Epithelial cell of proximal tubule (primary cell): ENCODE measurements at places on chromosomes 1 and 21.
A peak's percentile ranks its signal among the peaks of the same experiment; 100 is the strongest.

DNA sequence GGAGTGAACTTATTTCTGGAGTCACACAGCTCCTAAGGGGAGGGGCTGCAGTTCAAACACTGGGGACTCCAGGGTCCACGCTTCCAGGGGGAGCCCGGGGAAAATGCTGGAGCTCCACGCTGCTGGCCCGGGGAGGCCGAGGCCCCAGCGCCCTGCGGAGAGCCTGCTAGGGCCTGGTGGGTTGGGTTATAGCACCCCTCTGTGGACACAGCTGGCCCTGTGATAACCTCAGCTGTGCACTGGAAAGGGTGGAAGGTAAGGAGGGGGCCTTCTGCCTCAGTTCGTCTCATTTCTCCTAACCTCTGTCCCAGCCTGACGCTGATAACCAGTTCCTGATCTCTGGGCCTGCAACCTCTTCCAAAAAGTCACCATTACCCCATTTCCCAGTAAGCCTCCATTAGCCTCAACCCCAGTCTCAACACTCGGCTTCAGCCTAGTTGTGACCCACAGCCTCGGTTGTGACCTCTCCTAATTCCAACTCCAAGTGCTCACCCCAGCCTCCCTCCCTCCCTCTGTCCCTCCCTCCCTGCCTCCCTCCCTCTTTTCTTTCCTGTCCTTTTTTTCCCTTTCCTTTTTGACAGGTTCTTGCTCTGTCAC, 7.1 kb downstream of the NBL1 start:
- DNase-seq = no peak

GRCh38 chr1:37083603-37084002, 49.3 kb upstream of the GRIK3 start:
- DNase-seq = no peak

DNA sequence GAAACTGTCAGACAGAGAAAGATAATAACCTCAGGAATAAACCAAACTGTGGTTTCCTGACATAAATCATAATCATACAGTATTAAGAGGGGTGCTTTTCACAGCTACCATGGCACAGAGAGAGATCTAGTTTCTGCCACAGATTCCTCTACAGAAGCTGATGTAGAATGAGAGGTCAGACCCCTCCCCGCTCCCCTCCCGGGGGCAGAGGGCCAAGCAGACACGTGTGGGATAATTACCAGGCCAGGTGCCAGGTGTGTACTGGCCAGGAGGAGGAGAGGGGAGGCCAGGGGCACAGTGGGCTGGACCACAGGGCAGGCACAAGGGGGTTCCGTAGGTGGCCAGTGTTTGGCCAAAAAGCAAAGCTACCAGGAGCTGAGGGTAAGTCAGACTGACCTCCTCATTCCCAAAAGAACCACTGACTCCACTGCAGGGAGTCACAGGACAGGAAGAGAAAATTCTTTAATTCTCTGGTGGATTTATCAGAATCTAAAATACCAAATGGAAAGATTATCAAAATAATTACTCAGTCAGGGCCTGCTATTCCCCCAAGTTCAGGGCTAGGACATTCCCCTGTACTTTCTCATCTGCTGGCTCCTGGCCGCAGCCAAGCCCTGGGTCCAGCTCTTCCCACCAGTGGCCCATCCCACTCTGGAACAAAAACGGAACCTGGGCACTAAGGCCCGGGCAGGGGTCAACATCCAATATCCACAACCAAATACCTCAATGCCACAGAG, 30.0 kb downstream of the C2CD2 start:
- no peak for DNase-seq

GRCh38 chr1:185207980-185208602, 51.1 kb downstream of the SWT1 start:
- no peak for DNase-seq

DNA sequence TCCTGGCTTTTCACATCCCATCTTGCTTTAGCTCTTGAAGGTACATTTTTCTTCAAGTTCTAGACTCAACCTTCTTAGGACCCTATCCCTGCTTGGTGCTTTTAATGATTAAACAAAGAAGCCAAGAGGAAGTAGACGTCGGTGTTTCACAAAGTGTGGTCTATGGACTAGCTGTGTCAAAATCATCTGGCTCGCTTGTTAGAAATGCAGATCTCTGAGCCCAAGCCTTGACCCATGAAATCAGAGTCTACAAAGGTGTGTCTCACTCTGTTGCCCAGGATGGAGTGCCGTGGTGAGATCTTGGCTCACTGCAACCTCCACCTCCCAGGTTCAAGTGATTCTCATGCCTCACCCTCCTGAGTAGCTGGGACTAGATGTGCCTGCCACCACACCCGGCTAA, 295.5 kb upstream of the KAZN start:
- no peak for DNase-seq

DNA sequence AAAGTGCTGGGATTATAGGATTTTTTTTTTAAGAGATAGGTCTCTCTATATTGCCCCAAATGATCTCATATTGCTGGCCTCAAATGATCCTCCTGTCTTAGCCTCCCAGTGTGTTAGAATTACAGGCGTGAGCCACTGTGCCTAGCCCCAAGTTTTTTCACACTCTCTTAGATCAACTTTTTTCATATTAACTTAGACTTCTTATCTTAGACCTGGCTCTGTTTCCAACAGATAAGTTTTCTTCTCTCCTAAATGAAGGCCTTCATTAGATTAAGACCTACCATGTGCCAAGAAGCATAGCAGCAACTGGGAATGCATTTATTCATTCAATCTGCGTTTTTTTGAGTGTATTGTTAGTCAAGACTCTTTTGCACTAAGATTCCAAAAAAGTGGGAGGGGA, 20.2 kb upstream of the HTR1D start:
- DNase-seq = no peak

- DNase-seq = no peak
These were observed 21.7 kb upstream of the LSS start for GRCh38 chr21:46250146-46250725.

- DNase-seq = no peak
These were observed 66.3 kb upstream of the KIF1B start for GRCh38 chr1:10143961-10144485.

GRCh38 chr1:228429698-228430097, 13.0 kb upstream of the TRIM17 start:
- no peak for DNase-seq

DNA sequence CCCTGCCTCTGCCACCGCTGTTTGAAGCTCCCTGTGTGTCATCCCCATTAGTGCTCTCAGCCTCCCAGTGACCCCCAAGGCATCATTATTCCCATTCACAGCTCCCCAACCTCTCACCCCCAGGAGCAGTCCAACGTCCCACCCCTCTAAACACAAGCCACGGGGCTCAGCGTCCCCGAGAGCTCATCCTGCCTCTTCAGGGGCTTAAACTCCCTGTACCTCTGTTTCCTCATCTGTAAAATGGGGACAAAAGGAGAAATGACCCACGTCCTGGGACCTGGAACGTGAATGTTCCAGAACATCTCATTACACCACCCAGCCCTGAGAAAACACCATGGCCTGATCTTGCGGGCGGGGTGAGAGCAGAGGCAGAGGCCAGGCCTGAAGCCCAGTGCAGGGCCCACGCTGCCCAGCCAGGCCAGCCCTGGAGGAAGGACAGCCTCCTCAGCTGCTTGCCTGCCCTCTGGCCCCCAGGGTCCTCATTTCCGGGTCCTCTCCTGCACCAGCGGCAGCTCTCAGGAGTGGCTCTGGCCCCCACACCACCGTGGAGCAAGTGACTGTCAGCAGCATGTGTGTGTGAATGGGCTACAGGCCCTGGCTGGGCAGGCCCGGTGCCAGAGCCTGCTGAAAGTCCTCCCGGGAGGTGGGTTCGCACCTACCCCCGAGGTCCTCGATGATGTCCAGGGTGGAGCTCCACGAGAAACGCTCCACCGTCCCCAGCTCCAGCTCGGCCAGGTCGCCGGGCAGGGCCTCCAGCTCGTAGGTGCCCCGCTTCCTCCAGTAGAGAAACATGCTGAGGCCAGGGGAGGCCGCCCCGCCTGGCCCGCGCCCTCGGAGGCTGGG, 14.1 kb upstream of the PLEKHG5 start:
- no peak for DNase-seq

DNA sequence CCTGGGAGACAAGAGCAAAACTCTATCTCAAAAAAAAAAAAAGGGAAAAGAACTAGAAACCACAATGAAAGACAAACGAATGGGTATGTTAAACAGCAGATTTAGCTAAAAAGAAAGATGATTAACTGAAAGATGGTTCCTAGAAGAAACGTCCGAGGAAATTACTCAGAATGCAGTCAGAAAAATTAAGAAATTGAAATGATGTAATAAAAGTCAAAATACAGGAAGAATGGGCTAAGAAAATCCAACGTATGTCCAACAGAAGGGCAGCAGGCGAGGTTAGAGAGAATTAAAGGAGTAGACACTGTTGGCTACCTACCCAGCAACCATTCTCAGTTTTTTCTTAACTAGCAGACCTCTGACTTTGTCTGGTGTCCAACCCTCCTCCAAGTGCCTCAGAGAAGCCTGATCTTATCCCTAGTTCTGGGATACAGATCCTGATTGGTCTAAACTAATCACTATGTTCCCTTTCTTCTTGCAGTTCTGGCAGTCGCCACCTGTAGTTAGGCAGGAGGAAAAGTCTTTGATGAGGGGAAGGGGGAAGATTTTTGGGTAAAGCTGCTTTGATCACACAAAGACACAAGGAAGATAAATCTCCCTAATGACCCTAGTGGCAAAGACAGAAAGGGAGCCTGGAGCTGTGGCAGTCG, 25.7 kb downstream of the GPR161 start:
- DNase-seq = no peak

GRCh38 chr1:167206166-167206835, 14.4 kb upstream of the POU2F1 start:
- DNase-seq = no peak

GRCh38 chr1:194103516-194104246, 917.3 kb upstream of the B3GALT2 start:
- no peak for DNase-seq

GRCh38 chr1:159931795-159932173, 6.5 kb upstream of the TAGLN2 start:
- DNase-seq = no peak

- no peak for DNase-seq
These were observed 101.4 kb downstream of the PIK3R3 start for GRCh38 chr1:46030876-46031660.

- DNase-seq = no peak
These were observed 34.9 kb downstream of the VANGL1 start for GRCh38 chr1:115676498-115677181.

DNA sequence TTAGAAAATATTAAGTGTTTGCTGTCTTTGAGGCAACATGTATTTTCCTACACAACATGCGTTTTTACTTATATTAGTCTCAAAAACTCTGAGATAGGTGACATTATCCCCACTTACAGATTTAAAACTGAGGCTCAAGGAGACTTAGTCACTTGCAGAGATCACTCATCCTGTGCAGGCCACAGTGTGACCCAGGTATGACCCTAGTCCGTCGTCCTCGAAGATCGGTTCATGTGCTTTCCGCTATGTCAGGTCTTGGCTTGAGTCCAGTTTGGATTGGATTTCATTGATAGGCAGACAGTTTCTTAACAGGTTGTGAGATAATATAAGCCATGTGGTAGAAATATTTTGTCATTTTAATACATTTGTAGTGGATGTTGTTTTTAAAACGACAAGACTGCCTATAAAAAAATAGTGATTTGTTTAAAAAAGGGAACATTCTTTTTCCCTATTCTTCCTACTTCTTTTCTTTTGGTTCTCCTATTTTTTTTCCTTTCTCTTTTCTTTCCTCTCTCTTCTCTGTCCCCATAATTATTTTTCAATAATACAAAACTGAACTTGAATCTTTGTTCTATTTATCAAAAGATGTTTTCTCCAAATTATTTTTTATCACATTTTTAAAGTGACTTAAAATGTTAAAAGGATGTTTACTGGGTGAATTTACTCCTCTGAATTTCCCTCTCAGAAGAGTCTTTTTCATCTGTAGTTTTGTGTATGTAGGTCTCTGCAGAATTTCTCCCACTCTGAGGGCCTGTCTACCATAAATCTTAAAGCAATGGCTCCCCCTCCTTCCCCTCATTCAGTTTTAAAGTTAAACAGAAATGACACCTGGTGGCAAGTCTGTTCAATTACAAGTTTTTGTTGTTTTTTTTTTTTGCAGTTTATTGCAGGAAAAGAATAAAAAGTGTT, 81.8 kb downstream of the PHTF1 start:
- DNase-seq = peak; percentile 54

- DNase-seq = no peak
These were observed 19.2 kb upstream of the UBR4 start for GRCh38 chr1:19229229-19229628.

GRCh38 chr1:15100121-15100879, 53.2 kb upstream of the TMEM51 start:
- no peak for DNase-seq

GRCh38 chr1:61089741-61090140, 7.4 kb downstream of the NFIA start:
- DNase-seq = no peak

DNA sequence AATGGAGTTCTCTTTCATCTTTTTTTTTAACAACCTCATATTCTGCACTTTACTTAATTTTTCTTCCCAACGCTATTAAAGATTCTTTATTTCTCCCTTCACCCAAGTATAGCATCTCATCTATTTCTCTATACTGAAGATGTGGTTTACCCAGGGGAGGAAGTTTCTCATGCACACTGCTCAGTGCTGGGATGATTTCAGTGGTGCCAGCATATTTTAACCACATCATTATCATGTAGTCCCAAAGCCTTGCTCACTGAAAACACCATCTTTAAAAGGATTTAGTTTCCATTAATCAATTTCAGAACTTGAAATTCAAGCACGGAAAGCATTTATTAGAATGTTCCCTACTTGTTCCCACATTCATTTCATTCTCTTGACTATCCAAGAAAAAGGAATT, 725.7 kb downstream of the USP25 start:
- no peak for DNase-seq

DNA sequence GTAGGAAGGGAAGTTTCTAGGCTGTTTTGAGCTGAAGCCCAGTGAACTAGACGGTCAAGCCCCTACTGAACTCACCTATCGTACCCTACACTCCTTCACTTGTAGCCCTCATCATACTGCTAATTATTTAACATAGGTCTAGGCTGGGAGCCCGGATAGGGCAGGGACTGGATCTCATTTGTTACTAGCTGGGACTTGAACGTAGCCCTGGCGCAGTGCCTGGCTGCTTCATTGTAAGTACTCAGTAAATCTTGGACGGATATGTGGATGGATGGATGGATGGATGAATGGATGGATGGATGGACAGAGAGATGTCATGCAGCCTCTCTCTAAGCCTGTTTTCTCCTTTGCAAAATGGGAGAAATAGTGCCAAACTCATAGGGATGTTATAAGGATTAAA, 129.2 kb downstream of the EPHB2 start:
- no peak for DNase-seq
